ENCODE measurements at places on chromosomes 2 and 18. TPM values are rescaled to one million over a fixed set of nuclear protein-coding genes. Genes with fewer than 3 reads are reported as not detected.
A peak's percentile ranks its signal among the peaks of the same experiment; 100 is the strongest.

- DNase-seq, result no peak
Observed at GRCh38 chr18:58196881-58197872, 153.2 kb downstream of the NEDD4L start.

GRCh38 chr2:217835931-217836891 is 166.6 kb downstream of the TNS1 start:
- no peak for DNase-seq

Gene COL4A4
- 0.14 TPM for total RNA-seq

Gene SKOR2
- total RNA-seq, result not detected

DNA sequence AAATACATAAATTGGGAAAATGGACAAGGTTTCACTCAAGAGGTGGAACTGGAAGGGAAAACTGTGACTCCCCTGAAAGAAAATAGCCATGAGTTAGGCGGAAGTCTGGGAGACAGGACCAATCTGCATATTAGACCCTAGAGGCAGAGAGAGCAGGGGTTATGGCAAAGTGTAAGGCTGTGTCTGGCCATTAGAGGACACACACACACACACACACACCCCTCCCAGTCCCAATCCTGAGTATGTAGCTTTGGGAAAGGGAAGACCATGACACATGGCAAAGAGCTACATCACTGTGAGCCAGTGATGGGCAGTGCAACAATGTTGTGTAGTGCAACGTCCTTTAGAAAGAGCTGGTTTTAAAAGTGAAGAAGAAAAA is 479.9 kb upstream of the NXPH2 start:
- DNase-seq, result no peak

- peak; percentile 21 for DNase-seq
Observed at GRCh38 chr2:157592948-157593347, 35.7 kb downstream of the ACVR1C start.

DNA sequence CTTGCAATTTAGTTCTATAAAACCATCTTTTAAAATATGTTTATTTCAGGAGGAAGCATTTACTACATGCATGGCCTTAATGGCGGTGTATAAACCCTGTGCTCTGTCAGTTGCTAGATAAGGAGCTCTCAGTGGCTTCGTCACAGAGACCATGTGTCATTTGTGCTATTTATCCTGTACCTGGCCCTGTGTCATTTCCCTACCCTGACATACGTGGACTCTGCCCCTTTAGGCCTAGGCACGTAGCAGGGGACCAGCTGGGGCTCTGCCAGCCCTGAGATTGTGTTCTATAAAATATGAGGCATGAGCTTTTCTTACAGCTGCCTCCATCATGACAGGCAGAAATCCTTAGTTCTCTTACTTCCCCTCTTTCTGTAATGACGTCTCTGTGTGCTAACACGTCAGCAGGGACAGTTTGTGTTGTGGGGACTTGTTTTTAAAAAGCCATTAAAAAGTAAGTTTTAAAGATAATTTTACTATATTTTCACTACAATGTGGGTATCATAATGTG is 88.0 kb downstream of the ITGB1BP1 start:
- DNase-seq, result no peak

DNA sequence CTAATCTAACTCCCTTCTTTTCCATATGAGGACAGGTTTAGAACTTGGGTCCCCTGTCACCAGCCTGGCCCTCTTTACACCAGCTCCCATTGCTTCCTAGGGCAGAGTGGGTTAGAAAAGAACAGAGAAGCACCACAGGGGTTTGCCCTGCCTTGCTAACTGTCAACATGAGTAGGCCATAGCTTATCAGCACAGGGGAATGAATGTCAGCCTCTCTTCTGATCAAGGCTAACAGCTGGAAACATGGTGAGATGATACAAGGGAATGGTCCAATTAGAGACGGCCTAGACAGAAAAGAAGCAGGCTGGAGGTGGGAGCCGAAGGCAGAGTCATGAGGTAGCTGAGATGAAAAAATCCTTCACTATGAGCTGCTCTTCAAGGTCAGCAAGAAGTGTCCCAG is 189.4 kb upstream of the ACAA2 start:
- DNase-seq, result no peak

GRCh38 chr18:3422905-3423304 is 27.1 kb upstream of the TGIF1 start:
- no peak for DNase-seq

- DNase-seq, result no peak
Observed at GRCh38 chr18:9886005-9886348, 204 bp downstream of the TXNDC2 start.

Gene GRHL1
- 1.3 TPM for total RNA-seq

Gene EVX2
- total RNA-seq, result 0.11 TPM

Gene SOWAHC
- 13.0 TPM for total RNA-seq

- no peak for DNase-seq
Observed at GRCh38 chr2:186457908-186458307, 28.2 kb upstream of the ZC3H15 start.

GRCh38 chr2:238080518-238080917 is 19.6 kb upstream of the ESPNL start:
- DNase-seq, result no peak

GRCh38 chr2:101811226-101812015 is 113.9 kb downstream of the MAP4K4 start:
- no peak for DNase-seq

GRCh38 chr2:162029287-162029901 is 44.6 kb downstream of the DPP4 start:
- no peak for DNase-seq

- no peak for DNase-seq
Observed at GRCh38 chr2:40321016-40321623, 130.8 kb downstream of the SLC8A1 start.

Gene ANKRD62
- total RNA-seq, result not detected

DNA sequence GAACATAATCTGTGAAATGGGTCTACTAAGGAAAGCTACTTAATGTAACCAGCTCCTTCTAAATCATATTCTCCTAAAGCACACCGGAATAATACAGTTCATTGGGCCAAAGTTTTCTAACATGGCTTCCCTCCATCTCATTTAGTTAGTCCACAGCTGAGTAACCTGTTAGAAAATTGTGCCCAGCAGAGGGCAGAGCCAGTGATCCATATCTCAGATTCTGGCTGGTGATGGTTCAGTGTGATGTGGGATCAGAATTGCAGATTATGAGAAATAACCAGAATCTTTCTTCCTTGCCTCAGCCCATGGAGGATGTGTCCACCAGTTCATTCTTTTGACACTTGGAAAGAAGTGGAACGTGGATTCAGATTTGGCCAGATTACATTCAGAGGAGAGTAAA is 9.4 kb upstream of the CTLA4 start:
- DNase-seq, result no peak

Data from cardiac muscle cell (in vitro differentiated cells and primary cell).